ENCODE measurements at places on chromosomes 13 and 19. TPM values are rescaled to one million over a fixed set of nuclear protein-coding genes. Genes with fewer than 3 reads are reported as not detected.
A peak's percentile ranks its signal among the peaks of the same experiment; 100 is the strongest.

Gene YJEFN3
- polyA plus RNA-seq: 30.2 TPM

Gene LHB
- polyA plus RNA-seq: 6.0 TPM

Gene JOSD2
- polyA plus RNA-seq: 1.2 TPM

Gene CFAP97D2
- not detected for polyA plus RNA-seq

- peak; percentile 98 for DNase-seq
- peaks cover 19% of the 10 kb centered on the region for H3K36me3 ChIP-seq
- H3K27me3 ChIP-seq: no peaks in the 10 kb centered on the region
Observed at GRCh38 chr13:44436589-44437337, 63.1 kb downstream of the SERP2 start.

DNA sequence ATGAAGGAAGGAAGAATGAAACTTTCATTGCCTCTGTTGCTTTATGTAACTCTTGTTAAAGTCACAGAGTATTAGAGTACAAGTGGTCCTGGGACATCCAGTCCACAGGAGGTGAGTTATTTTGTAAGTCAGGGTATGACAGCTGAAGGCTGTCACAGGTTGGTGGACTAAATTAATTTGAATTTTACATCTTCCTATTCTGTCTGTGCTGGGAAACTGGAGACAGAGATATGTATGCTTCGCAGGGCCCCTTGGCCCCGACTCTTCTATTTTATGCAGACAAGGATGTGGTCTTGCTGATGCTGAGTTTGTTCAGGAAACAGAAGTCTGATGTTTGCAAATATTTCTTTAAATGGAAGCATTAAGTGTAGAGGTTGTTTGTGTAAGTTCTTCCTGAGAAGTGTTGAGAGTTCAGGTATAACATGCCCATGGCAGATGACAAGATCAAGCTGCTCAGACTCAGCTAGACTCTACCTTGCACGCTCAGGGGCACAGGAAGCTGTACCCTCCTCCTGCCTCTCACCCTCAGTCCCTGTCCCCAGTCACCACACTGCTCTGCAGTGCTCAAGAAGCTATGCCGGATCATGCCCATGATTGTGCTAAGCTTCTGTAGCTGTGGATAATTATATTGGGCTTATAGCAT, 23.4 kb downstream of the RASL11A start:
- H3K4me1 ChIP-seq: no peaks in the 10 kb centered on the region
- no peak overlapping the region for H3K27ac ChIP-seq
- no peaks in the 10 kb centered on the region for H3K27me3 ChIP-seq
- no peak overlapping the region for H3K4me3 ChIP-seq

- no peaks in the 10 kb centered on the region for H3K27me3 ChIP-seq
- H3K4me1 ChIP-seq: peaks cover 7% of the 10 kb centered on the region
- no peaks in the 10 kb centered on the region for H3K36me3 ChIP-seq
- H3K27ac ChIP-seq: no peak overlapping the region
- DNase-seq: no peak
Observed at GRCh38 chr13:19766591-19766990, 16.2 kb downstream of the PSPC1 start.

- H3K27me3 ChIP-seq: no peaks in the 10 kb centered on the region
- H3K4me3 ChIP-seq: no peak overlapping the region
- no peaks in the 10 kb centered on the region for H3K36me3 ChIP-seq
- peaks cover 18% of the 10 kb centered on the region for H3K4me1 ChIP-seq
Observed at GRCh38 chr19:3346677-3347353, 19.6 kb upstream of the NFIC start.

GRCh38 chr13:109669234-109669612, 117.2 kb downstream of the IRS2 start:
- no peaks in the 10 kb centered on the region for H3K36me3 ChIP-seq
- H3K4me1 ChIP-seq: no peaks in the 10 kb centered on the region
- H3K27me3 ChIP-seq: no peaks in the 10 kb centered on the region

DNA sequence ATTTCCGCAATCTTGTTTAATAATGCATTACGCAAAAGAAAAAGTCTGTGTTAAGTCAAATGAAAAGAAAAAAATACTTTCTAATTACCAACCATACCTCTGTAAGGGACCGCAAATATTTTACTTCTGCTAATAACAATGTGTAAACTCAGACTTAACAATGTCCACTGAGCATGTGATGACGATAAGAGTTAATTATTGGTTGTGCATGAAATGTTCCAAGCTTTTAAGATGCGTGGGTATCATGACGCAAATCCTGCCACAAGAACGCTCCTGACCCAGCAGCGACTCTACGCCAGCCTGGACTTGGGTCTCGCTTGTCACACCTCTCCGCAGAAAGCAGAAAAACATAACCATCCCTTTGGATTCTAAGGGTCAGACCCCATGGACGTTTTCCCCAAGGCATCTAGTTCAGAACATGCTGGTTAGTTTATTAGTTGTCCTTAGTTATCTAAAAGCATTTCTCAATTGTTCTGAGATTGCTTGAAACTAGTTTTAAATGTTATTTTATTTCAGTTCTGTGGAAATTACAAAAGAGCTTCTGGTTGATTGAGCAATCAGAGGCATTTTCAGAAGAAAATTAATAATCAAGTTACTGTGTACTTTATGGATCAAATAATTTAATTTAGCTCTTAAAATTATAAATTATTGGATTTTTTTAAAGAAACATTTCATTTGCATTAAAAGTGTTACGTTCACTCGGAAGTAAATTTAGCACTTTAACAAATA, 779.9 kb upstream of the ARGLU1 start:
- no peak overlapping the region for H3K27ac ChIP-seq
- no peaks in the 10 kb centered on the region for H3K36me3 ChIP-seq
- no peaks in the 10 kb centered on the region for H3K4me1 ChIP-seq
- DNase-seq: no peak

DNA sequence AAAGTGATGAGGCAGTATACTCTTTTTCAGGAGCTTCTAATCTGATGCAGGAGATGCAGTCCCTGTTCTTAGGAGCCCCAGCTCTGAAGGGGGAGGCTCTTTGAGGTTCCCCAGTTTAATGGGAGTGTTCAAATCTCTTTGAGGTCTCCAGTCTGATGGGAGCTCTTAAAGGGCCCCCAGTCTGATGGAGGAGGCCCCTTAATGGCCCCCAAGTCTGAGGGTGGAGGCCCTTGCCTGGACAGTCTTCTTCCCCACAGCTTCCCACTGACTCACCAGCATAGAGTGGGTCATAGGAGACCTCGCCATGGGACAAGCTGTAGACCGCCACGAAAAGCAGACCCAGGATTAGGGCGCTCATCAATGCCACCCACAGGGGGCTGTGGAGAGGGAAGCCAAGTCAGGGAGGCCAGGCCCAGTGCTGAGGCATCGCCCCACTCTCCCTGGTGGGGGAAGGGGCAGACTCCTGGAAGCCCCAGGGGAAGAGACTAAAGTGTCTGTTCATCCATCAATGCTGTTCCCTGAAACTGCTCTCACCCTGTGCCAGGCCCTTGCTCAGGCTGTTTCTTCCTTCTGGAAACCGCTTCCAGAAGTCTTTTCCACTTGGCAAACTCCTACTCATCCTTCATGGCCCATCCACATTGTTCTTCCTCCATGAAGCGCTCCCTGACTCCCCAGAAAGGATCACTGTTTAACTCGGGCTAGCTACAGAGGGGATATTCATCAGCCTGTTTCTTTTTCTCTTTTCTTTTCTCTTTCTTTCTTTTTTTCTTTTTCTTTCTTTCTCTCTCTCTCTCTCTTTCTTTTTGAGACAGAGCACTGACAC, 2.1 kb downstream of the TM6SF2 start:
- no peaks in the 10 kb centered on the region for H3K27me3 ChIP-seq
- no peak for DNase-seq
- H3K4me1 ChIP-seq: no peaks in the 10 kb centered on the region
- no peak overlapping the region for H3K27ac ChIP-seq

DNA sequence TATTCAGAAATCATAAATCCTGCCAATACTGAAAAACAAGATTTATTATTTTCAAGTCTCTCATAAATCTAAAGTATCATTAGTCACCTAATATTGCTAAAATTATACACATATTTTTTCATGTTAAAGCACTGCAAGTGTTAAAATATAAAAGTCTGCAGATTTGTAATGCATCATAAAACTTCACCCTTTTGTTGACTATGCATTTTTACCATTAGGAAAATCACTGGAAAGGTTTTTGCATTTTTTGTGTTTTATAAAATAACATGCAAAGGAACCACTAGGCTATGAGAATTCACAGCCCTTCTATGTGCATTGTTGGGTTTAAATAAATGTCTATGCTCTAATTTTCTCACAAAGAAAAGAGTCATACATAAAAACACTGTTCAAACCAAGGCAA, 407.3 kb downstream of the DACH1 start:
- no peak overlapping the region for H3K27ac ChIP-seq
- H3K36me3 ChIP-seq: no peaks in the 10 kb centered on the region
- DNase-seq: no peak
- no peak overlapping the region for H3K4me3 ChIP-seq
- no peaks in the 10 kb centered on the region for H3K27me3 ChIP-seq
- peaks cover 4% of the 10 kb centered on the region for H3K4me1 ChIP-seq

GRCh38 chr19:55325172-55325571, at the start of gene TMEM150B:
TMEM150B (minus strand) TSS chr19:55325341; CDS start chr19:55321036, 4,305 bp downstream.
- no peak for DNase-seq
- H3K27me3 ChIP-seq: no peaks in the 10 kb centered on the region
- no peaks in the 10 kb centered on the region for H3K36me3 ChIP-seq
- peak within 1 kb of the TSS; percentile 26 for H3K27ac ChIP-seq
- peaks cover 4% of the 10 kb centered on the region for H3K4me1 ChIP-seq

All from adrenal gland (tissue), 19 donors.